ENCODE measurements at places on chromosomes 16 and 17.
A peak's percentile ranks its signal among the peaks of the same experiment; 100 is the strongest.

DNA sequence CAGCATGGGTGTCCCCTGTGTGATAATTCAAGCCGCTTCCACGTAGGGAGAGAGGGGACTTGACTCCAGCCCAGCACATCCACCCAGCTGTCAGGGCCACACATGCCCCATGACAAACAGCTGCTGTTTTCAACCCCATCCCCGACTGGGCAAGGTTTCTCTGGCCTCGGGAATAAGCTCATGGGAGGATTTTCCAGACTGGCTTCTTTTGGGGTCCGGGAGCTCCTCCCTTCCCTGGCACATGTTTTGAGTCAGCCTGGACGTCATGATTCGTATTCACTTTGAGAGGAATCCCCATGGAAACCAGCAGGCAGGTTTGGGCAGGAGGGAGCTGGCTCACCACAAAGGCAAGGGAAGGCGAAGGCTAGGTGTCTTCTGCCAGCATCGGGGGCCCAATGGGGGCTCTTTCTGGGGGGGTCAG is 156.4 kb downstream of the CMIP start:
- DNase-seq = no peak

- DNase-seq = no peak
Observed at GRCh38 chr17:9087921-9088320, 66.6 kb downstream of the NTN1 start.

DNA sequence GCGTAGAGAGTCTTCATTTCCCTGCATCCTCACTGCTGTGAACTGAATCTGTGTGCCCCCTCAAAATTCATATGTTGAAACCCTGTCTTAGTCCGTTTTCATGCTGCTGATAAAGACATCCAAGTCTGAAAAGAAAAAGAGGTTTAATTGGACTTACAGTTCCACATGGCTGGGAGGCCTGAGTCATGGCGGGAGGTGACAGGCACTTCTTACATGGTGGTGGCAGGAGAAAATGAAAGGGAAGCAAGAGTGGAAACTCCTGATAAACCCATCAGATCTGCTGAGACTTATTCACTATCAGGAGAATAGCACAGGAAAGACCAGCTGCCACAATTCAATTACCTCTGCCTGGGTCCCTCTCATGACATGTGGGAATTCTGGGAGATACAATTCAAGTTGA is 3.1 kb upstream of the CCDC42 start:
- DNase-seq = no peak

- no peak for DNase-seq
Observed at GRCh38 chr17:38508570-38508950, 80.3 kb downstream of the ARHGAP23 start.

- no peak for DNase-seq
Observed at GRCh38 chr17:13601776-13602551, at the start of gene HS3ST3A1. HS3ST3A1 (minus strand) TSS chr17:13601929; CDS start chr17:13601129, 800 bp downstream.

GRCh38 chr16:26648851-26649250 is 417.9 kb upstream of the C16orf82 start:
- DNase-seq = no peak

- DNase-seq = no peak
Observed at GRCh38 chr16:88026964-88027938, 76.0 kb downstream of the BANP start.

DNA sequence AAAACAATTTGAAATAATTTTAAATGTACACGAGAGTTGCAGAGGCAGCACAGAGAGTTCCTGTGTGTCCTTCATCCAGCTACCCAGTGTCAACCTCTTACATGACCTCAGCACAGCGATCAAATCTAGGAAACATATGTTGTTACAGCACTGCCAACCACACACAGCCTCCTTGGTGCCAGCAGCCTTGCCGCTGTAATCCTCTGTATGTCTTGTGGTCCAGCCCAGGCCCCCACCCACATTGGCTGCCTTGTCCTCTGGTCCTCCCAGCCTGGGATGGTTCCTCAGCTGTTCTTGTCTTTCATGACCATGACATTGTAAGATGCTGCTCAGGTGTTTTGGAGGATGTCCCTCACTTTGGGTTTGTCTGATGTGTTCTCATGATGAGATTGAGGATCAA is 178.0 kb downstream of the RPTOR start:
- DNase-seq = no peak

GRCh38 chr17:41065829-41066624 is at the start of gene KRTAP2-4:
KRTAP2-4 (minus strand) TSS chr17:41065879; CDS start chr17:41065845, 34 bp downstream.
- DNase-seq = no peak

DNA sequence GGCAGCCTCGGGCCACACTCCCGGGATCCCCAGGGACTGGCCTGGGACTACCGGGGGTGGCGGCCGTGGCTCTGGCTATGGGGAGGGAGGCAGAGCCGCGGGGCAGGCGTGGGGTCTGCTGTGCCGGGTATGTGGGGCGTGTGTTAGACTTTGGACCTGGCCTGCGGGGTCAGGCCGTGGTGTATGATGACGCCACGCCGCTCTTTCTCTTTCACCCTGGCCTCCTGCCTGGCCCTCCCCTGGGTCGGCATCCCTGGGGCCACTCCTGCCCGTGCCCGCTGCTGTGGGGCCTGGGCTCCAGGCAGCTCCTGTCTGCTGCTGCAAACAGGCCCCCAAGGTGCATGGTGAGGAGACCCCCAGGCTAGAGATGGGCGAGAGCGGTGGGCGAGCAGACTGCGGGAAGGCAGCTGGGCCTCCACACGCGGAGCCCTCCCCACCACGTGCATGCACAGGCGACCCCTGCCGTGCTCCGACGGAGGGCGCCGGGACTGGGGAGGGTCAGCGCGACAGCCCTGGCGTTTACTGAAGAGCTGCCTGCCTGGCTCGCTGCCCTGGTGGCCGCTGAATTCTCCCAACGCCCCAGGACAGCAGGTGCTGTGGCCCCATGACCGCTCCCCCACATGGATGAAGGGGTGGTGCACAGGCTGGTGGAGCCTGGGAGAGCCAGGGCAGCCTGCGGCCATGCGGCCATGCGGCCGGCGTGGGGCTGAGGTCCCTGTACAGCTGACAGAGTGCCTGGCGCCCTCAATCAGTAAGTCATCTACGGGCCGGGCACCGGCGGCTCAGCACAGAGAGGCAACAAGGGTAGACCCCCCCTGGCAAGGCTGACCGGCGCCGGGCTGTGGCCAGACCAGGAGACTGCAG is 16.0 kb downstream of the CAPN15 start:
- DNase-seq = no peak

- DNase-seq = no peak
Observed at GRCh38 chr16:47715442-47716083, 254.4 kb downstream of the PHKB start.

DNA sequence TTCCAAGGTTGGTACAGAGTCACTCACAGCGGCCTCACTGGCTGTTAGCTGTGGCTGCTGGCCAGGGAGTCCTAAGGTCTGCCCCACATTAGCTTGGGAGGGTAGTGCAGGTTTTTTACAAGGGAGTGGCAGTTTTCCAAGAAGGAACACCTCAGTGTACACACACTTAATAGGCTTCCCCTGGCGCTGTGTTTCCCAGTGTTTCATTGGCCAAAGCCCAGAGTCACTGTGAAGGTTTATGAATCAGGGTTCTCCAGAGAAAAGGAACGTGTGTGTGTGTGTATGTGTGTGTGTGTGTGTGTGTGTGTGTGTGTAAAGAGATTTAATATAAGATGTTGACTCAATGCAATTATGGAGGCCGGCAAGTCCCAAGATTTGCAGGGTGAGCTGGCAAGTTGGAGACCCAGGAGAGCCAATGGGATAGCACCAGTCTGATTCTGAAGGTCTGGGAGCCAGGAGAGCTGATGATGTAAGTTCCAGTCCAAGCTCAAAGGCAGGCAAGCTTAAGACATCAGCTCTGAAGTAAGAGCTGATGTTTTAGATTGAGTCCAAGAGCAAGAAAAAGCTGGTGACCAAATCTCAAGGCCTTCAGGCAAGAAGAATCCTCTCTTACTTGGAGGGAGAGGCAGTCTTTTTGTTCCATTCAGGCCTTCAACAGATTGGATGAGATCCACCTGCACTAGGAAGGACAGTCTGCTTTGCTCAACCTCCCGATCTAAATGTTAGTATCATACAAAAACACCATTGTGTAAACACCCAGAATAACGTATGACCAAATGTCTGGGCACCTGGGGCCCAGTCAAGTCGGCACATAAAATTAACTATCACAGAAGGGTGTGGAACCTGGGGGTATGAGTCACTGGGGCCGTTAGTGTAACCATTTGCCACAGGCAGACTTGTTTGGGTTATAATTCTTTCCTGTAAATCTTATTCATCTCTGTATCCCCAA is 206.8 kb downstream of the PRKCA start:
- peak; percentile 52 for DNase-seq

GRCh38 chr16:57618296-57619132 is 9.9 kb upstream of the ADGRG1 start:
- no peak for DNase-seq

DNA sequence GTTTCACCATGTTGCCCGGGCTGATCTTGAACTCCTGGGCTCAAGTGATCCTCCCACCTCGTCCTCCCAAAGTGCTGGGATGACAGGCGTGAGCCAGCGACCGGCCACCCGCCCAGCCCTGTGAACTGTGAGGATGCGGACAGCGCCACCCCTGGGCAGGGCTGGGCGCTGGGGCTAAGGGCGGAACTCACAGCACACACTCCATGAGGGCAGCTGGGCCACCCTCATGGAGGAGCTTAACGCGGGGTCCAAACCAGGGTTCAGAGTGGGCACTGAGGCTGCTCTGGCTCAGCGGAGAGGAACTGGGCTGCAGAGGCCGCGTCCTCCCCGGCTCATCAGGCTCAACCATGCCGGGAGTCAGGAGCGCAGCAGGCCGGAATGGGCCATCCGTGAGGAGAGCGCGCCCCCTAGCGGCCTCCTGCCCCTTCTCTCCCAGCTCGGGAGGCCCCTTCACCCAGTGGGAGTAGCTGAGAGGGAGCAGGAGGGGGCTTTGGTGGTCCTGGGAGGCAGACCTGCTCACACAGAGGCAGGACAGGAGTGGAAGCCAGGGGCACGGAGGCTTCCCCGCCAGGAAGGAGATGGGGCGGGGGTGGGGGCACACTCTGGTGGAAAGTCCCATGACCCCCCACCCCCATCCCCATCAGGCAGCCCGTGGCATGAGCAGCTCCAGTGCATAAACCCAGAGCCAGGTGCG is 13.8 kb downstream of the CORO7 start:
- DNase-seq = peak; percentile 62

DNA sequence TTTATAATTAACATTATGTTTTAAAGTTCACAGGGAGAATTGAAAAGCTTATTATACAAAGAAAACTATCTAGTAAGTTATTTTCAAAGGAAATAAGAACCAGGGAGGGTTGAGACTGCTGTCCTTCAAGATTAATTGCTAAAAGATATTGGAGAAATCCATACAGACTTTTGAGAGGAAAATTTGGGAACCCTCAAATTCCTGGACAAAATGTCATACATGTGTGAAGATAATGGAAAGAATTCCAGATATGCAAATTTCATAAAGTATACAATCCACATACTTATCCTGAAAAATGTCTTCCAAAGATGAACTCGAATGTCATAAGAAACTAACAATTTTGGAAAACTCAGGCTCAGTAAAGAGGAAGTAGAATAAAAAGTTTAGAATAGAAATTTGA is 213.8 kb downstream of the HS3ST3A1 start:
- no peak for DNase-seq

- DNase-seq = no peak
Observed at GRCh38 chr17:40404003-40404402, 13.7 kb downstream of the TOP2A start.

All from stimulated activated CD4-positive, alpha-beta T cell treated with anti-CD3 and anti-CD28 coated beads, Interleukin-15, amount 100 ng/mL, for 48 hours (primary cell).